ENCODE measurements at places on chromosomes 4 and X.

DNA sequence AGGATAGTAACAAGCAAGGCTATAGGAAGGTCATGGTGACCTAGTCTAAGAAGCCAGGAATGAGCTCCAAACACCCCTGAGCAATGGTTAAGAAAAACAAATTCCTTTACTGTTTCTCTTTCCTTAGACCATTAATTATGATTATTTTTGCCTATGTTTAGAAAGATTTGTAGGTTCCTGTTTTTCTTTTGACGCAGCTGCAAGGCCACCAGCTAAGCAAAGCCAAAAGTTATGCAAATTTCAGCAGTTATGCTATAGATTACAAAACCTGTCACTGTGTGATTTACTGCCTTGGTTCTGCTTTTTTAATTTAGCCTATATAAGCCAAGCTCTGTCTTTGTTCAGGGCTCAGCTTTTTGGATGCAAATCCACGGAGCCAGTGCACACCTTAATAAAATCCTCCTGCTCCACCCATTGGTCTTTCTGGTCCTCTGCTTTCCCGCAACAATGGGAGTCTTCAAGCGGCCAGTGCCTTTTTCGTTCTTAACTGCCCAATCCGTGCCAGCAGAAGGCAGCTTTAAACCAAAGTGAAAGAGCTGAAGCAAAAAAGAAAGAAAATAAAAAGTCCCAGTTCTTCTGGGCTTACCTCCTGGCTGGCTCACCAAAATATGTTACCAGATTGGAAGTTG lies 1.4 kb upstream of the CEP135 start:
- DNase-seq = no peak

GRCh38 chr4:125198916-125199315 lies 115.8 kb upstream of the FAT4 start:
- no peak for DNase-seq

- no peak for DNase-seq
Measured at GRCh38 chr4:185194924-185195888, 8.6 kb downstream of the CFAP97 start.

DNA sequence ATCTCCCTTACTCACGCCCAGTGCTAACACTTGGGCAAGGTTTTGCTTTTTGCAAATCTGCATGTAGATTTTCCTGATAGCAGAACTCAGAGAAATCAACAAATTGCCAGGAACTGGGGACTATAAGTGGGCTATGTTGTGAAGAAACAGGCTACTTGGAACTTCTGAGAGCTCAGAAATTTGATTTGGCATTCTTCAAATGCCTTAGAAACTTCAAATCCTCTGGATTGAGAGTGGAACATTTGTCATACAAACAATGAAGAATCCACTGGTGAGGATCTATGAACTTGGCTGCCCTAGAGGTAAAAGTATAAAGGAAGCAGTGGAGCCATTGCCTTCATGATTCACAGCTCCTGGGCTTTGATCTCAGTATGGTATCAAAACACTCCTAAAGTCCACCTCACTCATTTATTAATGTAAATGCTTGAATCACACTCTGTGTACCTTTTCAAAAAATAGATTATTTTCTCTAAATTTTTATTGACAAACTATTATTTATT lies 126.0 kb downstream of the GLRA3 start:
- DNase-seq = no peak

- DNase-seq = no peak
Measured at GRCh38 chr4:189656641-189657040, 284.0 kb upstream of the FRG1 start.

DNA sequence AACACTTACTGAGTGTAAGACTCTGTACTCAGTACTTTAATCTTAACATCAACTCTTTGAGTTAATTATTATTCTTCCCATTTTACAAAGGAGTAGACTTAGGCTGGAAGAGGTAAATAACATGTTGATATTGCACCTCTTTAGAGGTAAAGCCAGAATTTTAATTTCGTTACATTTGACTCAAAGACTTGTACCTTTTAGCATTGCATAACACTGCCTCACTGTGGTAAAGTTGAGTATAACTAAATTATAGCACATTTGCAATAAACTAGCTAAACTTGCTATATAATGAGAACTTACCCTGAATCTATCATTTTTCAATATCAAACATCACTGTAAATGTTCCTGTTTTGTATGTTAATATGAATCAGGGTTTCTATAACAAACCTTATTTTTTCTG lies 218.5 kb downstream of the PRR32 start:
- DNase-seq = peak; percentile 18

GRCh38 chr4:6775746-6776145 lies 6.8 kb upstream of the KIAA0232 start:
- DNase-seq = no peak

GRCh38 chr4:84677093-84677492 lies 94.2 kb downstream of the CDS1 start:
- no peak for DNase-seq

GRCh38 chr4:56112377-56112776 lies 163.6 kb downstream of the CEP135 start:
- no peak for DNase-seq

DNA sequence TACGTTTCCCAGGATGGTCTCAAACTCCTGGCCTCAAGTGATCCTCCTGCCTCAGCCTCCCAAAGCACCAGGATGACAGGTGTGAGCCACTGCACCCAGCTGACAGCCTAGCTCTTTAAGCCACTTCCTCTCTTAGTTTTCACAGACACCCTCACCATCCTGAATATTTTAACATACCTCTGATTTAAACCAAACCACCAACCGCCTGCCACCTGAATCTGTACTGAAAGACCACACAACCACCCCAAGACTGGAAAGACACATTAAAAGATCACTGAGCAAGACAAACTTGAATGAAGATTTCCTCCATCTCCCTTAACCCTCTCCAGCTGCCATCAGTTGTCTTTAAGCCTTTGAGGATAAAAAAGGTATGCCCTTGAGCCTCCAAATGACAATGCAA lies 110.6 kb downstream of the SH3KBP1 start:
- no peak for DNase-seq

GRCh38 chr4:83022724-83023450 lies 12.1 kb upstream of the COPS4 start:
- no peak for DNase-seq

GRCh38 chr4:91914176-91914804 lies 389.5 kb upstream of the GRID2 start:
- DNase-seq = no peak

- DNase-seq = peak; percentile 36
Measured at GRCh38 chr4:84971319-84971932, 4.9 kb upstream of the WDFY3 start.

DNA sequence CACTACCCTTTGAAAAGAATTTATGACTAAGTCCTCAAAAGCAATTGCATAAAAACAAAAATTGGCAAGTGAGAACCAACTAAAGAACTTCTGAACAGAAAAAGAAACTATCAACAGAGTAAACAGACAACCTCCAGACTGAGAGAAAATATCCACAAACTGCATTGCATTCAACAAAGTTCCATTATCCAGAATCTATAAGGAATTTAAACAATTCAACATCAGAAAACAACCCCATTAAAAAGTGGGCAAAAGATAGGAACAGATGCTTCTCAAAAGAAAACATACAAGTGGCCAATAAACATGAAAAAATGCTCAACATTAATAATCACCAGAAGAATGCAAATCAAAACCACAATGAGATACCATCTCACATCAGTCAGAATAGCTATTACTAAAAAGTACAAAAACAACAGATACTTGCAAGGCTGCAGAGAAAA lies 130.2 kb downstream of the GASK1B start:
- no peak for DNase-seq

DNA sequence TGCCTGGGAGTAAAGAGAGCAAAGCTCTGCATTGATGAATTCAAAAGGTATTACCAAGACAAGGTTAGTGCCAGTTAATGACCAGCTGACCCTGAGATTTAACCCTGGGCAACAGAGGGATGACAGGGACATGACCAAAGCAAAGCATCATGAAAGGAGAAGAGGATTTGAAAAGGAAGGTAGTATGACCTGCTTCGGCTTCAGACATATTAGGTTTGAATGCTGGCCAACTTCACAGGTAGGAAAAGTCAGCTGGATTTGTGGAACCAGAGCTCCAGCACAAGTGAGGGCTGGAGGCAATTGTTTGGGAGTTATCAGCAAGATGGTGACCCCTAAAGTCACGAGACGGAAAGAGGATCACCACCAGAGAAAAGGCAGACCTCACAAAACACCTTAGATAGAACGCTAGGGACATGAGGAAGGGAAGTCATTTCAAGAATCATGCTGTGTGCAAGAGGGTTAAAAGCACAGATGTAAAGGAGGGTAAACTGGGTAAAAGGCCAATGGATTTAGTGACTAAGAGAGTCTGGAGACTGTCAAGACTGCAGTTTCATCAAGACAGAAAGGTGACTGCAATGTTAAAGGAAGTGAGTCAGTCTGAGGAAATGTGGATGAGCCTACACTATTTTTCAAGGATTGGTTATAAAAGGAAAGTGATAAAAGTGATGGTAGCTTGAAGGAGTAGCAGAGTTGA lies 45.6 kb downstream of the SH3RF1 start:
- no peak for DNase-seq

- DNase-seq = no peak
Measured at GRCh38 chr4:39706334-39706733, 8.4 kb downstream of the UBE2K start.

- DNase-seq = no peak
Measured at GRCh38 chrX:112247714-112248113, 165.1 kb upstream of the TRPC5 start.

DNA sequence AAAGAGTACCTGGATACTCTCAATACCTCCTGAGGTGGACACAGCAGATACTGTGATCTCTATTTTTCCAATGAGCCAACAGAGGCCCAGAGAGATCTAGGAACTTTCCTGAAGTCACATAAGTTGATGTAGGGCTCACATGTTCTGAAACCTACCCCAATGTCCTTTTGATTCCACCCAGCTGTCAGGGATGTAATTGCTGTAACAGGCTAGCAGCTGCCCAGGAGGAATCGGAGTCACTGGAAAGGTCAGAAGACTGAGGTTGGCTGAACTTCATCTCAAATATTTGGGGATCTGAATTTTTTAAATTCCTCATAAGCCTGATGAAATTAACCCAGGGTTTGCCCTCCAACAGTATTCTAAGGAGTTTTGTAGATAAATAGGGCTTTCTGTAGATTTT lies 52.5 kb upstream of the PROM1 start:
- no peak for DNase-seq

All from spinal cord (tissue), 10 donors.